T47D (cell line): ENCODE measurements at places on chromosomes 5 and 9.
A peak's percentile ranks its signal among the peaks of the same experiment; 100 is the strongest.

- DNase-seq, result no peak
Observed at GRCh38 chr9:37421914-37422288, 595 bp upstream of the GRHPR start.

- DNase-seq, result peak; percentile 27
Observed at GRCh38 chr5:72938206-72938605, 17.6 kb upstream of the FCHO2 start.

DNA sequence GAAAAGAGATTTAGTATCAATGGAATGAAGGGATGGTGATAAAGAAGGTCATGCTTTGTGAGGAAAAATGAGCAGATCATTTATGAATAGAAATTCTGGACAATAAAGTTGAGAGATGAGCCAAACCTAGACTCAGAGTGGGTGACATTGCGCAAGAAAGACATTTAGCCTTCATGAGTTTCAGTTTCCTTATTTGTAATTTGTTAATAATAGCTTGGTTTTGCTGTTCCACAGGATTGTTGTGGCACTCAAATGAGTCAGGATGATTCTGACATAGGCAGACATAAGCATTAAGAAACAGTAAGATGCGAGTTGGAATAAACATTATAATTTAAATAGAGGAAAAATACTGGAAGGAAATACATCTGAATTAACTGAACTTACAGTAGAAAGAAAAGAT is 34.8 kb downstream of the ITGA2 start:
- no peak for DNase-seq

- DNase-seq, result no peak
Observed at GRCh38 chr9:116837018-116837989, 150.2 kb downstream of the TRIM32 start.

DNA sequence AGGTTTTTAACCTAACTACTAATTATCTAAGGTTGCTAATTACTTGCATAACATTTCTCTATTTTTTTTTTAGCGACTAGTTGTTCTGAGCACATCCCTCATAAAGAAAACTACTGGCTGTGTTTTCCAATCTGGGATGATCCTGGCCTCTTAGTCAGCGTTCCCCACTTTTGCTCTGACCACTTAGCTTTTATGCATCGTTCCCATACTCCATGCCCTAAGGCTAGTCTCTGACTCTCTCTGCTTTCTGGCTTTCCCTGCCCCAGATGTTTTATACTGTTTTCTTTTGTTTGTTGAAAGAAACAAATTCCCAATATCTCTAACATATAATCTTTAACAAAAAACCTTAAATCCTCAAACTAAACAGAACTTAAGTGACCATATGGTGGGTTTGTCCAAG is 217.9 kb downstream of the SPATA31D1 start:
- DNase-seq, result no peak

DNA sequence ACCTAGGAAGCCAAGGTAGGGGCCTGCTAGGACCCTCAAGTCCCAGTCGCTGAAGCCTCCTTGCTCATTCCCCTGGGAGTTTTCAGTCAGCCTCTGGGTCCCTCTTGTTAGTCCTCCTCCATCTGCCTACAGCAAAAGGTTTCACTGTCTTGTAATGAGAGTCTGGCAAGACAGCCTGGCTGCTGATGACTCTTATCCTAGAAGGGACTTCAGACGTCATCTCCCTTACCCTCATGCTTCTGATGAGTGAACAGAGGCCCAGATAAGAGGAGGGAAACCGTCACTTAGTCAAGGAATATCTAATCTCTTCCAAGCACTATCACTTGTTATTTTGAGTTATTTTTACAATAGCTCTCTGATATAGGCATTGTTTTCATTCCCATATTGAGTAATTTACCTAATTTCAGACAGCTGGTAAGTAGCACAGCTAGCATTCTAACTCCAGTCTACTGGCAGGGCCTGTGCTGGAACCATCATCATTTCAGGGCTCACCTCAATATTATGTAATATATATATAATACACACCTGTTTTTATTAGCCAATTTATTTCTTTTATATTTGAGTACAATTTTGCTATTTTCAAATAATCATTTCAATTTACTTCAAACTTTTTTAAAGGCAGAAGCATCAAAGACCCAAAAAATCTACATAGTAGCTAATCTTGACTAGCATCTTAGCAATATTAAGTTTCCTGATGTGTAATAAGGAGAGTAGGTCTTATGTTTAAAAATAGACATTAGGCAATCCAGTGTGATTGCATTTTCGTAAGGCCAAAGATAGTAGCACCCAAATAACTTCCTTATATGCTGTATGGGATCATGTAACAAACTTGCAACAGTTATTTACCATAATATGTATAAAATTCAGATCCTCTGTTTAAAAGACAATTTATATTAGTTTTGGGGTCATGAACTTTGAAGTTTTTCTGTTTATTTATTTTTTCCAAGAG is 7.9 kb downstream of the CMYA5 start:
- DNase-seq, result no peak

- DNase-seq, result no peak
Observed at GRCh38 chr9:121325387-121325786, 44.7 kb downstream of the STOM start.

- DNase-seq, result peak; percentile 68
Observed at GRCh38 chr9:28212979-28213378, 639.7 kb upstream of the C9orf72 start.

GRCh38 chr9:72984991-72985390 is 32.1 kb upstream of the ALDH1A1 start:
- DNase-seq, result no peak

- peak; percentile 68 for DNase-seq
Observed at GRCh38 chr9:129569502-129570449, 51.1 kb downstream of the C9orf50 start.

DNA sequence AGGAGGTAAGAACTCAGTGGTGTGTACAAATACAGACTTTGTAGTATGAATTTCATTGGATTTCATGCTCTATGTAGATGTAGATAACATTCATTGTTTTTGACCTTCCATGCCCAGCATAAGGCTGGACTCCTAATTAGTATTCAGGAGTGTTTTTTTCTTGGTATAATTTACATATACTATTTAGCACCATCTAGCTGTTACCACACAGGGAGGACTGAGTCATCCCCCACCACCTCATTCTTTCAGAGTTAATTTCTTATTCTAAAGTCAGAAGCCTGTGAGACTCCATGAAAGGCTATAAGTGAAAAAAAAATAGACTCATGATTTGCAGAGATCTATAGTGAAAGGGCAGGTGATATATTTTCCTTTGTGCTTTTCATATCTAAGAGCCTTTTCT is 555.0 kb downstream of the PRR16 start:
- DNase-seq, result no peak
